ENCODE measurements at places on chromosomes 2 and 18.

DNA sequence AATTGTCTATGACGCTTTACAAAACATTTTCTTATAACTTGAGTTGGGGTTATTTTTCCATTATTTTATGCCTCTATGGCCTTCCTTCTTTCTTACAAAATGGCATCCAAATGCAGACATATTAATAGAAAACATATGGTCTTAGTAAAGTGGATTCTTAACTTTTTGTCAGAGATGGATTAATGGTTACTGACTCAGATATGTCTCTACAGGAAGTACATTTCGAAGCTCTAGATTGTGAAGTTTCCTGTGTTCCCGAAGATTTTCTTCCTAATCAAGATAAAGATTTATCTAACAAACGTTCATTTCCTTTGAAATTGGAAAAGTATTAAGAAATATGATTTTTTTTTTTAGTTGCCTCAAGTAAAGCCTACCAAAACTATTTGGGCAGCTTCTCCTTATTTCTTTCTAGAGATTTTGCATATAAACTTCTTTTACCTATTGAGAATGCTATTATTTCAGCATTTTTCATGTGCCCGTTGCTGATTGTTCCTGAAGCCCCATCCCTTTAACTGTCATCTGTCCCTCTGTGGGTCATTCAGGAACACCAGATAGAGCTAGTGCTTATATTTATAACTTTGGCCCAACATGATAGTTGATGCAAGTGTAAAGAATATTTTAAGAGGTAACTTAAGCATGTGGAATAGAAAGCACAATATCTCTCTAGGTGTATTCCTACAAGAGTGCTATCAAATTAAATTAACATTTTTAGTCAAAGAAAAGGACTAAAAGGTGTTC, 498.0 kb downstream of the CCDC85A start:
- DNase-seq, result no peak

- no peak for DNase-seq
These were observed 102.3 kb upstream of the CD302 start for GRCh38 chr2:159900343-159900742.

- no peak for DNase-seq
These were observed 21.2 kb upstream of the AFF3 start for GRCh38 chr2:100163605-100164004.

- no peak for DNase-seq
These were observed 206.5 kb downstream of the SETBP1 start for GRCh38 chr18:44887227-44887631.

- DNase-seq, result no peak
These were observed 470.1 kb upstream of the HS6ST1 start for GRCh38 chr2:128788636-128789220.

DNA sequence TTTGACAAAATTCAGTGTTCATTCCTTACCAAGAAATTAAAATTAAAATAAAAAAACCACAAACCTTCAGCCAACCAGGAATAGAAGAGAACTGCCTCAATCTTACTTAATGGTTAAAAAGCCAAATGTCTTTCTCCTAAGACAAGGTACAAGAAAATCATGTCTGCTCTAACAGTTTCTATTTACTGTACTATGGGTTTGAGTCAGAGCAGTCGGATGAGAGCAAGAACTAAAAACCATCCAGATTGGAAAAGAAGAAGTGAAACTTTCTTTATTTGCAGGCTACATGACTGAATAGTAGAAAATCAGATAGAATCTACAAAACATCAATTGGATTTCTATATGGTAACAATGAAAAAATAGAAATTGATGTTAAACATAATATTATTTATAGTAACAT, 555.5 kb upstream of the TNP1 start:
- no peak for DNase-seq

DNA sequence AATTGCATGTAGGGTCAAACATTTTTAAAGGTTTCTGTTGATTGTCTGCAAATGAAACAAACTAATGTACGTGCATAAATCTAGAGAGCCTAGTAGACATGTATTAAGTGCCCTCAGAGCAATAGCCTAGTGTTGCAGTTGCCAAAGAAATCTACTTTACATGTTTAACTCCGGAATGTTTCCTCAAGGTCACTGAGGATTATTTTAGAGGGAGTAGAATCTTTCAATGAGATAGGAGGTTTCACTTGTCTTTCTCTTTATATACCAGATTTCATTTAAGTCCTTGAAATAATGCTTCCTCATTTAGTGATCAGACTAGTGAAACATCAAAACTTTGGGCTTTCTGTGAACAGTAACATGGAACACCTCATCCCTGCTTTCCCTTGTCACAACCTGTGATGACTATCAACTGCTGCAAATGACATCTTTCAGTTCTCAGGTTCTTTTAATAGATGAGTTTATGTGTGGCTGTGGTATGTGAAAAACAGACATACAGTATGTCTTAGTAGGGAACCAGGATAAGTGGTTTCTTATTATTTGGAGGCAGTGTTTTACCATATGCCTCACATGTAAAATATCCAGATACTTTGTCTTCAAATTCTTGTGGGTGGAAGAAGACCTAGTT, 5.5 kb downstream of the UBE2E3 start:
- no peak for DNase-seq

- DNase-seq, result no peak
These were observed 26.7 kb downstream of the PDCL3 start for GRCh38 chr2:100589527-100589926.

- no peak for DNase-seq
These were observed 196.1 kb downstream of the CPS1 start for GRCh38 chr2:210752532-210752931.

DNA sequence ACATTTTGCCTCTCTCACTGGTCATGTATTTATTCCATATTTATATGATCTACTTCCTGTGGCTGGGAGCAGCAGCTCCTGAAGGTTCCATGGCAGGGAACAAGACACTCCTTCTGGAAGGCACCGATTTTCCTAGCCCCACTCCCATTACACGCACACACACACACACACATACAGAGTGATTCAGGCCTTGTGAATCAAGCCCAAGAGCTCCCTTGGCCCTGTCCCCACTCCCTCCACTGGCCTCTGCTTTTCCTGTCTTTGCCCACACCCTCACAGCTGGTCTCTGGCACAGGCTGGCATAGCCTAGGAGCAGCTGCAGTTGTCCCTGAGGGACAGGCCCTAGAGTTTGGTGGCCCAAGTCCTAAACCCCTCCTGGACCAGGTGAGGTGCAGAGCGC, 201.7 kb downstream of the NAPG start:
- DNase-seq, result no peak

GRCh38 chr2:36513661-36514060, 84.3 kb downstream of the FEZ2 start:
- no peak for DNase-seq

DNA sequence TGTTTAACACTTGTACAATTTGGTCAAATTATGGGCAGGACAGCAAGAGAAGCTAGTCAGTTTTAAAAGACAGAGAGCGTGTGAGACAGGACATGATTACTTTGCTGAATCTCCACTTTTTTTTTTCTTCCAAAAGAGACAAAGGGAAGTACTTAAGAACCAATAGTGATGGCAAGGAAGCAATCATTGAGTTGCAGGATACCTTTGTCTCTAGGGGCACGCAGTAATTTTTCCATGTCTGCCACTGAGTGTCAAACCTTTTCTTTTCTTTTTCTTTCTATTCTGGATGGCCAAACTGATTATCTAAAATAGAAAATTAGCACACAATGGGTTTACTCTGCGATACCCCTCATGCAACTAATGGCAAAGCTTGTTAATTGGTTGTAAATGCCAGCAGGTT, 533.0 kb downstream of the PLCL1 start:
- no peak for DNase-seq

- no peak for DNase-seq
These were observed 7.8 kb upstream of the ARMC9 start for GRCh38 chr2:231190531-231191197.

DNA sequence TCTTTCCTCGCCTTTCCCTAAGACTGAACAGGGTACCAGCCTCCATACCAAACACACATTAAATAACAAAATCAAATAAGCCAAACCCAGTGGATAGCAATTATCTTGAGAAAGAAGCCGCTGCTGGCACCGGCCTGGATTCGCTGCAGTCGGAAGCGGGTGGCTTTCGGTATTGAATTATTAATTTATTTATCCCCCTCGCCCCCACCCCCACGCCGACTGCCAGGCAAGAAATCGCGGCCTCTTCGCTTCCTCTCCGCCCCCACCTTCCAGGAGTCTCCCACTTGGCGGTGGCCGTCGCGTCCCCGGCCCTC, 370 bp upstream of the ZNF804A start:
- DNase-seq, result no peak

DNA sequence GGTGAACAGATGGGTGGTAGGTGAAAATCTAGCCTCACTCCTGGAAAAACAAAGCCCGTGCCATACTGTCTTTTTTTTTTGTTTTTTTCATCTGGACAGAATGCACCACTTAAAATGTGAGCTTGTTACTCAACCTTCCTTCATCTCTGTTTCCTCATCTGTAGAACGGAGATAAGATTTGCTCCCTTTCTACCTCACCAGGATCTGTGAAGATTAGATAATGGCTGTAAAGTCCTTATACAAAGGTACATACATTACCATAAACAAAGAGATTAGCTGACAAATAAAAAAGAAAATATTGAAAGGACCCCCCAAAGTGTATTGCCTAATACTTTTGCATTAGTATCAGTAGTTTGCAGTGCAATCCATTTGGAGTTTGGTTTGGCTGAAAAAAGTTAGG, 75.4 kb upstream of the ZEB2 start:
- DNase-seq, result no peak

DNA sequence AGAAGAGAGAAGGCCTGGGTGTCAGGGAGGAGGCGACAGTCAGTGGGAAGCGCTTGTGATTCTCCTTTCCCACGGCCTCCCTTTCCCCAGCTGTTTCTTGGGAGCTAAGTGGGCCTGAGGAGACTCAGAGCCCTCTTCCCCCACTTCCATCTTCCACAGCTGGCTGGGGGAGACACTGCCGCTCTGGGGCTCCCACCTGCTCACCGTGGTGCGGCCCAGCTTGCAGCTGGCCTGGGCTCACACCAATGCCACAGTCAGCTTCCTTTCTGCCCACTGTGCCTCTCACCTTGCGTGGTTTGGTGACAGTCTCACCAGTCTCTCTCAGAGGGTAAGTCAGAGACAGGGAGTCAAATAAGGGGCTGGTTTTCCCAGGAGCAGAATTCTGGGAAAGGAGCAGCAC, 7.1 kb downstream of the TMEM214 start:
- DNase-seq, result no peak

- DNase-seq, result no peak
These were observed 36.8 kb upstream of the SEMA4C start for GRCh38 chr2:96906729-96907114.

DNA sequence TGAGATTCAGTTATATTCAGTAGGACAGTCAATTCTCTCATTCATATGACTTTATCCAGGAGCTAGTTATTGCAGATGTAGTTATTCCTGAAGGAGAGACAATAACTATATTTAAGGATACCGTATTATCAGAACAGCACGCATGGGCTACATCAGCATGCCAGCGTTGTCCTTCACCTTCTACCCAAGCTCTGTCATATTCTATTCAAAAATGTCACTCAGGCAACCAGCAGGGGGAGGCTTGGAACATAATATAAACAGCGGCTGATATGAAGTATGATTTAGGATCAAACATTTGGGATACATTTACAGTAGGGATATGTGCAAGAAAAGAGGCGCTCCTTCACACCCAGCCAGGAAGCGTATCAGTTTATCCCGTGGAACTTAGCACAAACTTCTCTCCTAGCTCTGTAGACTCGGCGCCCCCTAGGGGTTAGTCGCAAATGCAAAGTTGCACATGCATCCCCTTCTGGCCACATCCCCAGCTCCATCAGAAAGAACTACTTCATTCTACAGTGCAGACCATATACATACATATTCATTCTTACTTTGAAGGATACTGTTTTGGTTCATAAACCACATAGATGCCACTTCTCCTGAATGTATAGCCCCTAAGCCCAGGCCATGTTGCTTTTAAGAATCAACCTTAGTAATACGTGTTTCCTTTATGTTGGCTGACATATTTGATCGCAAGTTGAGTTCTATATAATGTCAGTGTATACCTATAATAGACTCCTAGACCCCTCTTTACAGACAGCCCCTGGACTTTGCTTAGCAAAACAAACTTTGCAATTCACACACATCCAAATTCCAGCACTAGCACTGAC, 759.4 kb downstream of the ADCYAP1 start:
- DNase-seq, result peak; percentile 11

- no peak for DNase-seq
These were observed 322.6 kb downstream of the PRKCE start for GRCh38 chr2:45974056-45974455.

- DNase-seq, result no peak
These were observed 359.7 kb downstream of the MBD2 start for GRCh38 chr18:53864770-53865169.

GRCh38 chr2:151193576-151193975, 68.1 kb downstream of the RBM43 start:
- no peak for DNase-seq

DNA sequence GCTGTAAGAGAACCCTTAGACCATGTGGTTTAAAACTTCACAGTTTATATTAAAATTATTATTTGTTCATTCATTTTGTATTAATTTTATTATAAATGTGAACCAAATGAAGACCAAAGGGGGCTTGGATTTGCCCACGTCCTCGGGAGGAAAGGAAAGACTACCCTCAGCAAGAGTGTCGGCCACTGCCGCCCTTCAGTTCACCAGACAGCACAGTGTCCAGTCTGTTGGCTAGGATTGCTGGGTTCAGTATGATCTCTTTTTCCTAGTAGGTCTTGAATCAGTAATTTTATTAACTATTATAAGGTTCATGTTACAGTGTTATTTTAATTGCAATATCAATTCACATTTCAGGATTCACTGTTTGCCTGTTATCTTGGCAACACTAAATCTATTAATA, 78.2 kb upstream of the CHRNA1 start:
- DNase-seq, result no peak

GRCh38 chr2:6885968-6886367, 8.4 kb downstream of the RSAD2 start:
- DNase-seq, result no peak

- DNase-seq, result no peak
These were observed 48.0 kb upstream of the RAB1A start for GRCh38 chr2:65177751-65178442.

Data from foreskin melanocyte (primary cell).